ACHN (cell line): ENCODE measurements at places on chromosomes 7 and 10.

DNA sequence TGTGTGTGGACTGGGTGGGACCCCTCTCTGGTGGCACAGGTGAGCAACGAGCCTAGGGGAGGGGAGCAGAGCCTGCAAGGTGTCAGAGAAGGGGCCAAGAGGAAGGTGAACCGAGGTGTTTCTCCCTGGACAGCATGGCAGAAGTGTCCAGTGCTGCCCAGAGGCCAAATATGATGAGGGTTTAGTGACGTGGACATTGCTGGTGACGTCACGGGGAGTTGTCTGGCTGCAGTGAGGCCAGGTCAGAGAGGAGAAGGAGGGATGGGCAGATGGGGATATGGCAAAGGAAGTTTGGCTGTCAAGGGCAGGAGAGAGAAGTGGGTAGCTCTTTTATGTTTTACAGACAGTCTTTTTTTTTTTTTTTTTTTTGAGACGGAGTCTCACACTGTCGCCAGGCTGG is 2.6 kb upstream of the ZNF853 start:
- no peak for DNase-seq

- no peak for DNase-seq
Measured at GRCh38 chr7:132187869-132188789, 388.1 kb downstream of the PLXNA4 start.

GRCh38 chr7:50068850-50069551 is 24.0 kb downstream of the ZPBP start:
- peak; percentile 66 for DNase-seq

DNA sequence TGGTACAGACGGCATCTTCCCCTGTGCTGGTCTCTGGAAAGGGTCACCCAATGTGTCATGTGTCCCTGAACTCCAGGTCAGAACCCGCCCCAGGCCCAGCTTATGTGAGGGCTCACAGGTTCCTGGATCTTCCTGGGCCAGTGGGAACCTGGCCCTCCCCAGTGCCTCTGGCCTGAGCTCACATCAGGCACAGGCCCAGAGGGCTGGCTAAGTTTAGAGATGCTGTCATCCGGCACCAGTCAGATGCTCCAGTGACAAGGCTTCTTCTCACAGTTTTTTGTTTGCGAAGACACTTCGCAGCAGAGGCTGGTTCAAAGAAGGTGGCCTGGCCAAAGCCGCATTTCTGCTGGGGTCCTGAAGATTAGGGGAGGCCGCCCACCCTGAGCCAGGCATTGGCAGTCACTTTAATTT is 11.8 kb downstream of the CAMK2B start:
- no peak for DNase-seq

DNA sequence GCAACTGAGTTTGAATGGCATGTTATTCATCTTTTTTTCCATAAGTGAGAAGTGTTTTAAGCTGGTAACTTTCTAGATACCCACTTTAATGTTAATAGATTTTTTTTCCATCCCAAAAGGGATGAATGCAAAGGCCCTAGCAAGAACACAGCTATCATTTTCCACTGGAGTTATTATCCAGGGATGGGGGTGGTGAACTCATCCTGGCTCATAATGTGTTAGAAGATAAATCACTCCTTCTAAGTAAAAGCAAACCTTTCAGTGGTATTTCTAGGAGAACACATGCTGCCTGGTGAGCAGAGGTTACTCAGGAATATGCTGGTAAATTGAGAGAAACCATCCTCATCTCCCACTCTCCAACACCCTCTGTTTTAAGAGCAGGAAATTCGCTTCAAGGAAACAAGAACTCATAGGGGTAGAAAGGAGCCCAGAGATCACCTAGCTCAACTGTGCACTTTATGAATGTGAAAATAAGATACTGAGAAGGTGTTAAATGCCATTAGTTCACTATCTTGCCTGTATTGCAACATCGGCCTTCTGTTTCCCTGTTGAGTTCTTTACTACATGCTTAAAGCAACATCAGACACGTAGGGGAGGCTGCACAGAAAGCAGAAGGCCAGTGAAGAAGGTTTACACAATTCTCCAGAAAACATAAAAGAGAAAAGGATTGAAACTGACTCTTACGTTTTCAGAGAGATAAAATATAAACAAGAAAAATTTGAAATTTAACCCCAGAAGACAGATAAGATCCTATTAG is 264.0 kb upstream of the PRKCQ start:
- DNase-seq, result no peak

- no peak for DNase-seq
Measured at GRCh38 chr10:46020344-46020657, 10.1 kb downstream of the NCOA4 start.

GRCh38 chr10:86899670-86900276 is 57.6 kb downstream of the MMRN2 start:
- peak; percentile 74 for DNase-seq

GRCh38 chr10:123965973-123966895 is 74.6 kb upstream of the CPXM2 start:
- DNase-seq, result no peak

GRCh38 chr10:12741360-12741804 is 260.1 kb downstream of the CCDC3 start:
- DNase-seq, result no peak

DNA sequence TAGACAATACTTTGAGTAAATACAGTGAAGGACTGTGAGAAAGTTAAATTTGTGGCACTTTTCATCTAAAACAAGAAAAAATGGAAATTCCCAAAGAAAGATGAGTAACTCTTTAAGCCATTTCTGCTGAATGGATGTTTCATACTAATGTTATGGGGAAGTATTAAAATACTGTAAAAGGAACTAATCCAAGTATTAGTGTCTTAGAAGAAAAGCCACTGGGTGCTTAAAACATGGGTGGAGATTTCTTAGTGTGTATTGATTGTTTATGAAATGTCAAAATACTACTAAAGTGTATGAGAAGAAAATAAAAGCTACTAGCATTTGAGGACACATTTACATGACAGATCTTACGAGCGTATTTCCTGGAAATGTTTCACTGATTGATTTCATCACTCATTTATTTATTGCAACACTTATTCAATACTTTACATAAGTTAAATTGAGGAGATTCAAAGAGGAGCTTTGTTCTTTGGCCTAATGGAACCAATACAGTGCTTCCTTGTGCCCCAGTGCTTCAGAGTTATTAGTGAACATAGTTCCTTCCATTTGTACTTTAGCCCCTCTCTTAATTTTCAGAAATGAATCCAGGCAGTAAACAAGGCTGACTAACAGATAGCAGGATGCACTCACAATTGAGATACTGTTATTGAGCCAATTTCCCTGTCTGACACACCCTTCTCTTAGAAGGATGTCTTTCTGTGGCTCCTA is 155.5 kb upstream of the AHR start:
- no peak for DNase-seq

- no peak for DNase-seq
Measured at GRCh38 chr10:95578619-95579018, 17.4 kb upstream of the SORBS1 start.

DNA sequence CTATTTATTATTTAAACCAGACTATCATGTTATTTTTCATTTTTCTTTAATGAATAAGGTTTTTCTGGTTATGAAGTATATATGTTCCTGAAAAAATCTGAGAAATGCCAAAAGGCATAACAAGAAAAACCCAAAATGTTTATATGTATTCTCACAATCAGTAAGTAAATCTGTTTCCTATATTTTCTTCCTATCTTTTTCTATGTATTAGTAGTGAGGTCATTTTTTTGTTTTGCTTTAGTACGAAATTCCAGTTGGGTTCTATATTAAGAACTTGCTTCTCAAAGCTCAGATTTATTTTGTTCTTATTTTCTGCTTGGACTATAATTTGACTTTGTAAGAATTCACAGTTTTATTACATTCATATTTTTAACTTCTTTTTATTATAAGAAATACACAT is 287.5 kb upstream of the NFE2L3 start:
- DNase-seq, result no peak

DNA sequence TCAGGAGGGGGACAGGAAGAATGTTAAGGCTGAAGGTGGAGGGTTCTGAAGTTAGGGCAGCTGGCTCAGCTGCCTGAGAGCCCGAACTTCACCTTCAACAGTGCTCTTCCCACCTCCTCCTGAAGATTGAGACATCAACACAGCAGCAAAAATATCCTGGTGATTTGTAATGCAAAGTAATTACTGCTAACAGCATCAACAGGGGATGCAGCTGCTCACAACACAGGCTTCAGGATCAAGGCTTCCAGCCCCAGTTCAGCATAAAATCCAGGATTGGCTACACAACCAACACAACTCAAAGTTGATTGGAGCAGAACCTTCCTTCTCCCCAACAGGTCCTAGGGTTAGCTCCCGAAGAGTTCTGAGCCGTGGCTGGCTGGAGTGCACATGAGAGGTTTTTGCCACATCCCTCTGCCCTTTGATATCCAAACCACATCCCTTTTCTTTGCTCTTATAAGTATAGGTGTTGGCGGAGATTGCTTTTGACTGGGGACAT is 242.4 kb downstream of the KIAA1217 start:
- no peak for DNase-seq

- DNase-seq, result no peak
Measured at GRCh38 chr7:73699370-73700068, 16.1 kb downstream of the BUD23 start.

DNA sequence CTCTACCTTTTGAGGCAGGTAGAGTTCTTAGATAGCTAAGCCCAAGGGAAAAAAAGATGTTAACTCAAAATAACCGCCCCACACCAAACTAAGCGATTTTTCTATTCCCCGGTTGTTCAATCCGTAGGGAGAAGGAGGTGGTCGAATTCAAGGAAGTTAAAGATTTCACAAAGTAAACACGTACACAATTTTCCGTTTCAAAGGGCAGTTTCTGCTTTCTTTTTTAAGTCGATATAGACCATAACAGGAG is 842 bp downstream of the KBTBD2 start:
- DNase-seq, result no peak

GRCh38 chr10:5698062-5698461 is 13.4 kb downstream of the TASOR2 start:
- no peak for DNase-seq

DNA sequence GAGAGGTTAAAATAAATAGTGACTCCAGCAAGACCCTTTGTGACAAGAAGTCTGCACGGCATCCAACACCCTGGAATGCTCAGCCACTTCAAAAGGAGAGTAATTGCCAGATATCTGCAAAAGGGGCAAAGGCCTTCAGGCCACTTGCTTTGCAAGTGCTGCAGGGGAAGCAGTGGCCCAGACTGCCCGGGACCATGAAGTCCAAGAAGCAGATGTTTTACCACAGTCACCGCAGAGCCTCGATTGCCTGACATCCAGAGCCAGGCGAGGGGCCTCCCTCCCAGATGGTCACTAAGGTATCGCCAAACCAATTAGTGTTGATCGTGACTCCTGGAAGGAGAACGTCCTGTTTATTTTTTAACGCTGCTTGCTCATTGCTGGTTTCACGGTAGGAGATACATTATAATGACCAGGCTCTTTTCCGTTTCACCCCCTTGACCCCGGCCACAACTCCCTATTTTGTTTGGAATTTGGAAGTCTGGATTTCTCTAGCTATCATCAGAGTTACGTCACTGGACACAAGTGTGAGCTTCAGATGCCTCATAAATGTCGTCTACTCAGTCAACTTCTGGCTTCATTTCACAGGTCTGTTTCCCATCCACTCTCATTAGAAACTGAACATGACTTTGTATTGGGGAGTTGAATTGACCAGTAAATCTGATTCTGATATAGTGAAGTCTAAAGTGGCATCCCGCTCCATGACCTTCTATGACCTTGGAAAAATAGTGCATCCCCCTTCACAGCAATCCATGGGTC is 276.2 kb downstream of the WDR11 start:
- no peak for DNase-seq

DNA sequence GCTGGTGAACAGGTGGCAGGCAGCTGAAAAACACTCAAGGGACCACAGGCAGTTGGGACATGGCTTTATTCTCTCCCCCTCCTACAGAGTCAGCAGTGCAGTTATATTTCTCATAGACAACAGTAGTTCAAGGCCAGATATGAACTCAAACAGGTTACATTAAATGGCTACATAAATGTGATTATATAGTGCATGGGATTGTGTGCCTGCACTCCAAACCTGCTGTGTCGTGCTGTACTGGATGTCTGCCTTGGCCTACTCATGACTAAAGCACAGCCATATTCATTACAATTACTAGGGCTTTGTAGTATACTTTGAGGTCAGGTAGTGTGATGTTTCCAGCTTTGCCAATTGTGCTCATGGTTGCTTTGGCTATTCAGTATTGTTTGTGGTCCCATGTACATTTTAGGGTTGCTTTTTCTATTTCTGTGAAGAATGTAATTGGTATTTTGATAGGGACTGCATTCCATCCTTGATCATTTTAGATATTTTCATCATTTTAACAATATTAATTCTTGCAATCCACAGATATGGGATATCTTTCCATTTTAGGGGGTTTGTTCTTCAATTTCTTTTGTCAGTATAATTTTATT is 393.6 kb downstream of the CNTNAP2 start:
- no peak for DNase-seq

DNA sequence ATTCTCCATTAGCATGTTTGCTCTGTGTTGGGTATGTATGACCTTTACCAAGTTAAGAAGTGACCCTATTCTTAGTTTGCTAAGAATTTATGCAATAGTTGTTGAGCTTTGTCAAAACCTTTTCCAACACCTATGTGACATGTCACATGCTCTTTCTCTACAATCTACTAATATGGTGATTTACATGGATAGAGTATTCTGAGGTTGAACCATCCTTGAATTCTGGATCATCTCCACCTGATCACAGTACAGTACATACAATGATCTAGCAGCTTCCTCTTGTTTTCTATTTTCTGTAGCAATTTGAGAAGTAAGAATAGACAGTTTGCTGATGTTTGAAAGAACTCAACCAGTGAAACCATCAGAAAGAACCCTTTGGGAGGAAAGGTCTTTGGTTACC is 101.2 kb upstream of the PDGFA start:
- no peak for DNase-seq

- no peak for DNase-seq
Measured at GRCh38 chr10:48361176-48361575, 54.7 kb downstream of the MAPK8 start.

DNA sequence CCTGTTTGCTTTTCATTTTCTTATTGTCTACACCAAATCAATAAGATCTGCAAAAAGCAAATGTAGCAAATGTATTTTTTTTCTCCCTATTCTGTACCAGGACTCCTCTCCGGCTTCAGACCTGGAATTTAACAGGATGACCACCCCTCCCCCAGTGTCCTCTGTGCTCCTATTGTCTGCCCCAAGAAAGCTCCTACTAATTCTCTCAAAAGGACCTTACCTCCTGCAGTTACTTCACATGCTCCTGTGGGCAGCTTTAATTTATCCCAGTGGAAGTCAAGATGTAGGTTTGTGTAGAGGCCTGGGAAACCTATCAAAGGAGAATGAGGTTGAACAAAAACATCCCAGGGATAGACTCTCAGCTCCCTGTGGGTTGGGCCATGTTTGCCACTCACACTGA is 31.3 kb downstream of the PLXNA4 start:
- no peak for DNase-seq

DNA sequence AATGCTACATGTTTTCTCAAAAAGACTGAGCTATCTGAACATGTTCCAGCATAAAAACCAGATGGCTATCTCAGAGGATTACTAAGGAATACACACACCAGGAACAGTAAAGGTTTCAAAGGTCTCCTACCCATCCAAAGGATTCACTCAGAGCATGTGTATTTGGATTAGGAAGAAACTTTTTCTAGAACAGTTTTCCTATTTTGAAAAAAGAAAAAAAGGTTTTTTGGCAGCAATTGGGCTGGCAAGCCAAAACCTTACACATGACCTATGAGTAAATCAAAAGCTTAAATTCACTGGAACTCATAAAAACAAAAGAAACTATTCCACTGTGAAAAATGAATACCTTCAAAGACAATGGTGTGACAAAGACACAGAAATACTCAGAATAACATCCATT is 9.6 kb downstream of the TPK1 start:
- DNase-seq, result no peak
